SK-N-SH treated with all-trans-retinoic acid at 6 μM for 48 hours (cell line): ENCODE measurements at places on chromosomes 1 and 21.
A peak's percentile ranks its signal among the peaks of the same experiment; 100 is the strongest.

GRCh38 chr1:78322928-78323680 lies 167.7 kb upstream of the PTGFR start:
- no peak; the same call in 2 of the 3 replicates for ATAC-seq

DNA sequence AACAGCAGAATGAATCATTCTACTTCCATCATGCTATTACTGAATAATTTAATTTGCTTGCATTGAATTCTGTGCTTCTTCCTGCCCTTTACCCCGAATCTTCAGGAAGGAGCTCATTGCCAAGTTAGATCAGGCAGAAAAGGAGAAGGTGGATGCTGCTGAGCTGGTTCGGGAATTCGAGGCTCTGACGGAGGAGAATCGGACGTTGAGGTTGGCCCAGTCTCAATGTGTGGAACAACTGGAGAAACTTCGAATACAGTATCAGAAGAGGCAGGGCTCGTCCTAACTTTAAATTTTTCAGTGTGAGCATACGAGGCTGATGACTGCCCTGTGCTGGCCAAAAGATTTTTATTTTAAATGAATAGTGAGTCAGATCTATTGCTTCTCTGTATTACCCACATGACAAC lies 44.2 kb downstream of the MAP3K7CL start:
- ATAC-seq: peak; percentile 82

DNA sequence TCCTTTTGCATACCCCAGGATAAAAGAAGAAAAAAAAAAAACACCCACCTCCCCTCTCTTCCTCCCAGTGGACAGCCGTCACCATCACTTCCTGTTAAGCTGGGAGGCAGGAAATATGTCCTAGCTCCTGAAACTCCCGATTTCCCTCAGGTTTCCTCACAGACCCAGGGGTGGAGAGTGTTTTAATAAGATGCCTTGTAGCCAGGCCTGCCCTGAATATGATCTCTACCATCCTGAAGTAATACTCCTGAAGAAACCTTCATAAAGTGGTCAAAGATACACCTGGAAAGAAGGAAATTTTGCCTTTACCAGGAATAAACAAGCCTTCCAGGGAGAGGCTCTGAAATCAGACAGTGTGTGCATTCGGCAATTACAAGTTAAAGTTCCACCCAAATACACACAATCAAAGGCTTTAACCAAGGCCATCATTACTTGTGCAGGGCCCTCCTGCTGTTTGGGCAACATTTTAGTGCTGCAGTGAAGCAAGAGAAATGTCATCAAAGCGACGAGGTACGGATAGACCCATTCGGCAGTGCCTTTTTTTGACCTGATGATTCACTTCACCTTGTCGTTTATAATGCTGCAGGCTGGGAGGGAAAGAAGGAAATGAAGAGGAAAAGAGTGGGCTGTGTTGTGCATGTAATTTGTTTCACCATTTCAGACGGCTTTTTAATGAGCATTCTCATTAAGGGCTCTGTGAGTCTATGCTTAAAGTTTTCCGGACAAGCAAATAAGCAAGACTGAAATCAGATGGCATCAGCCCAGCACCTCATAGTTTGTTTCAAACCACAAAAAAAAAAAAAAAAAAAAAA lies 41.0 kb upstream of the RASAL2 start:
- no peak for ATAC-seq

DNA sequence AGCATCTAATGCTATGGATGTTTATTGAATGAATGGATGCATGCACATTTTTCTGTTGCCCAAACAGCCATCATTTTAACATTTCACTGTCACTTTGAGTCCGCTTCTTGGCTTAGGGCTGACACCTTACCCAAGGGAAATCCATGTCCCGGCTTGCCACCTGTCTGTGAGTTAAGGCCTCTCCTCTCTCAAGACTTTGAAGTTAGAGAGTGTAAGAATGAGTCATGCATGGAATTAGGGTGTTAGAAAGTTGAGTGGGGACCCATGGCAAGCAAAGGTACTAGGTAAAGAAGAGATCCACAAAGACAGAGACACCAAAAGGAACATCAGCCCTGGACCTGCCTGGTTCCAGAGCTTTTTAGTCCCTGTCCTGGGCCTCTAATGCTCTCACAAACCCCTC lies 35.1 kb downstream of the ATP1A1 start:
- no peak for ATAC-seq

DNA sequence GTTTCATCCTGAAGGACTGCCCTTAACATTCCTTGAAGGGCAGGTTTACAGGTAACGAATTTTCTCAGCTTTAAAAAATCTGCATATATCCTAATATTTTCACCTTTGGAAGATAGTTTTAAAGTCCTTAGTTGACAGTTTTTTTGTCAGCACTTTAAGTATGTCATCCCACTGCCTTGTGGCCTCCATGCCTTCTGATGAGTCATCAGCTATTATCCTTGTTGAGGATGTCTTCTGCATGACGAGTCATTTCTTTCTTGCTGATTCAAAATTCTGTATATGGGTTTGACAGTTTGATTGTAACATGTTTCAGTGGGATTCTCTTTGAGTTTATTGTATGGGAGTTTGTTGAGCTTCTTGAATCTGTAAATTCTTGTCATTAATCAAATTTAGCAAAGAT lies 500.6 kb downstream of the DISC1 start:
- ATAC-seq: peak; percentile 89

- ATAC-seq: no peak
Observed at GRCh38 chr1:186534401-186534800, 73.5 kb upstream of the PDC start.

DNA sequence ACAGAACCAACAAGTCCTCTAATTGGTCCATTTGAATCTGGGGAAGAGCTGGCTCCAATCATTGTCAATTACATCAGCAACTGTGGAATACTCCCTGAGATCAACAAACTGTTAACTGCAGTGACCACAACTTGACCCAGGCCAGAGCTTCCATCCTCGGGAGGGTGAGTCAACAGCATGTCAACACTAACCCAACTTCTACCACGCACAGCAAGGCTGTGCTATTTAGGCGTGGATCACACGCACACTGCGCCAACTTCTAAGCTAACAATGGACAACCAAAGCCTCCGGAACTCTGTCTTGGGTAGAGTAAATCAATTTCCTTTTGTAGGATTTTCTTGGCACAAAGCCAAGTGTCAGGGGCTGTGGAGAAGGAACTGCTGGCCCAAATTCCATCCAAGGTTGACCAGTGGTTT lies 30.4 kb downstream of the APP start:
- peak; percentile 89 for ATAC-seq

- no peak for ATAC-seq
Observed at GRCh38 chr1:62991152-62991551, 207.2 kb downstream of the ATG4C start.
